ENCODE measurements at places on chromosomes 11 and 22. TPM values are rescaled to one million over a fixed set of nuclear protein-coding genes. Genes with fewer than 3 reads are reported as not detected.

GP1BB gene
- 14.7 TPM for total RNA-seq

CPT1B gene
- total RNA-seq, result 14.0 TPM

- no peak for DNase-seq
Measured at GRCh38 chr11:133570376-133570775, 38.1 kb upstream of the OPCML start.

- no peak for DNase-seq
Measured at GRCh38 chr11:63951779-63952536, 13.2 kb downstream of the NAA40 start.

- DNase-seq, result no peak
Measured at GRCh38 chr11:26651916-26652315, 69.9 kb downstream of the SLC5A12 start.

DNA sequence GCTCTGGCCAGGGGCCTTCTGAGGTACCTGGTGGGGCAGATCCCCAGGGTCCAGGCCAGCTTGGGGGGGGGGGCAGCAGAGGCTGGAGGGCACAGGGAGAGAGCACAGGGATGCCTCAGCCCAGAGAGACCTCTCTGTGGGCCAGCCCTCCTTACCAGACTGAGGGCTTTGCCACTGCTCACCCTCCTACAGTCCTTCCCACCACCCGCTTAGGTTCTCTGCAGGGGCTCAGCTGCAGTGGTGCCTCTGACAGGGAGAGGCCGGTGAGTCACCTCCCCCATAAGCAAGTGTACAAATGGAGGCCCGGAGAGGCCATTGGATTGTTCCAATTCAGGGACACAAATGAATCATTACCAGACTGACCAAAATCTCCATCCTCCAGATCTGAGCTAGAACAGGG is 68.1 kb upstream of the LMO1 start:
- no peak for DNase-seq

All from suprapubic skin (tissue), 4 donors.